NCI-H1417 (cell line): ENCODE measurements at places on chromosomes 16 and 17.

DNA sequence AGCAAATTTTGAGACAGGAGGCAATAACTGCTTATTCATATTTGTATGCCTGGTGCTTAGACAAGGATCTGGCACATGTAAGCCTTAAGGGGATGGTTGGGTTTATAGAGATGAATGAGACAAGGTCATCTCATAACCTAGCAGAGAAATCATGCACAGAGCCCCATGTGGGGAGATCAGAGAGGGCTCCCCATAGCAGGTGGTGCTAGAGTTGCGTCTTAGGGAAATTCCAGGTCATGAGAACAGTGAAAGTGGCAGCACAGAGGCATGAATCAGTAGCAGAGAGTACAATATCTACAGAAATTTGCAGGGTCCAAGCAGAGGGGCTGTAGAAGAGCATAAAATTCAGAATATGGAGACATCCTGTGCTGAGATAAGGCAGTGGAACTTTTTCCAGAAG, 57.3 kb downstream of the SLC6A2 start:
- DNase-seq, result no peak

- no peak for DNase-seq
These were observed 7.6 kb upstream of the BAIAP3 start for GRCh38 chr16:1325673-1326371.

DNA sequence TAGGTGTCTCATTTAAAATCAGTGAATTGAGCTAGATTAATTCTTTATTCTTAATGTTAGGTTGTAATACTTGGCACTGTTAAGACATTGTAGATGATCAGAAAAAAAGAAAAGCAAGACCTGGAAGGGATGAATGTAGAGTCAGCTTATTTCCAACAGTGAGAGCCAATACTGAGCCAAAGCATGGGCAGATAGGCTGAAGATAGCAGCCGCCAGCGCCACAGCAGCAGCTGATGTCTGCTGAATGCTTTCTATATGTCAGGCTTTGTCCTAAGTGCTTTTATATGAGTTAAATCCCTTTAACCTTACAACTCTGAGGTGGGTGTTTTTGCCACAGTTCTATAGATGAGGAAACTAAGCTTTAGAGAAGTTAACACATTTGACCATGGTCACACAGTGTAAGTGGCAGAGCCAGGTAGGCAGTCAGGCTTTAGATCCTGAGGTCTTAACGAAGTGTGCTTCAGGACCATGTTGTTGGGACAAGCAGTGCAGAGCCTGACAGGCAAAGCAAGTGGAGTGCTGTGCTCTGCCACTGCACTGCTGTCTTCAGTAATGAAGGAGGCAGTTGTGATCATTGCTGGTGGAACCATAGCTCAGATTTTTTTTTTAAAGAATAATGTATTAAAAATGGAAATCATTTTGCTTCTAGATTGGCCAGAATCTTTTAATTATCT, 25.9 kb downstream of the TNRC6A start:
- DNase-seq, result no peak

DNA sequence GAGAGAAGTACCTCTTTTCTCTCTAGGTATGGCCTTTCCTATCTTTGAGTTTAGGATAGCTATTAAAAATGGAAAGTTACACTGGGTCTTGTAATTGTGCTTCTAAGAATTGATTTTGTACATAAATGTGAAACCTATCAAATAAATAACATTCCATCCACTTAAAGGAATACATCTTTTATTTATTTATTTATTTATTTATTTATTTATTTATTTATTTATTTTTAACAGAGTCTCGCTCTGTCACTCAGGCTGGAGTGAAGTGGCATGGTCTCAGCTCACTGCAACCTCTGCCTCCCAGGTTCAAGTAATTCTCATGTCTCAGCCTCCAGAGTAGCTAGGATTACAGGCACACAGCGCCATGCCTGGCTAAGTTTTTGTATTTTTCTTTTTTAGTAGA, 1114.0 kb upstream of the EEF2KMT start:
- DNase-seq, result no peak

DNA sequence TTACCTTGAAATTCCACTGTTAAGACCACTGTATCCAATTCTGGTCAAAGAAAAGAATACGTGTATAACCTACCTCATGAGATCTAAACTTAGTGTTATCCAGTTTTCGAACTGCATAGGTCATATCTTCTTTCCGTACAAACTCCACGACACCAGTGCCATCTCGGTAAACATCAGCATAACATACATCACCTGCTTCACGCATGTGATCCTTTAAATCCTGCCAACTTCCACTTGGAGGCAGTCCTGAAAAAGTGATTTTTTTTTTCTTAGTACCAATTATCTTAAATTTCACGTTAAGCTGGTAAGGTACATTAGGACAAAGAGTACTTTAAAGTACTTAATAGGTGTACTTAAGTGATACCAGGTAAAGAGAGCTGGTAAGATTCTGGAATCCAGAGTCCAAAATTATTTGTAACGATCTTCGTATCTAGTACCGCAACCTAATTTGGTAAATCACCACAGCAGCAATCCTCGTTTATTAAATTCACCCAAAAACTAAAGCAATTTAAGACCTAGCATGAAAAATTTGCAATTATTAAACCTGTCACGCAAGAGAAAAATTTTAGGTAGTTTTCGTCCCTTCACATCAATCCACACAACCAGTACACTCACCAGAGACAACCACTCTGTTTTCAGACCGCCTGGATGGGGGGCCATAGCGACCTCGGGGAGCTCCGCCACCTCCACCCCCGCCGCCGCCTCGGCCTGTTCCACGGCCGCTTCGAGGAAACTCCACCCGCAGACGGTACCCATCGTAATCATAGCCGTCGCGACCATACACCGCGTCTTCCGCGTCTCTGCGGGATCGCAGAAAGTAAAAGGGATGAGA, 1.1 kb downstream of the SRSF1 start:
- no peak for DNase-seq

DNA sequence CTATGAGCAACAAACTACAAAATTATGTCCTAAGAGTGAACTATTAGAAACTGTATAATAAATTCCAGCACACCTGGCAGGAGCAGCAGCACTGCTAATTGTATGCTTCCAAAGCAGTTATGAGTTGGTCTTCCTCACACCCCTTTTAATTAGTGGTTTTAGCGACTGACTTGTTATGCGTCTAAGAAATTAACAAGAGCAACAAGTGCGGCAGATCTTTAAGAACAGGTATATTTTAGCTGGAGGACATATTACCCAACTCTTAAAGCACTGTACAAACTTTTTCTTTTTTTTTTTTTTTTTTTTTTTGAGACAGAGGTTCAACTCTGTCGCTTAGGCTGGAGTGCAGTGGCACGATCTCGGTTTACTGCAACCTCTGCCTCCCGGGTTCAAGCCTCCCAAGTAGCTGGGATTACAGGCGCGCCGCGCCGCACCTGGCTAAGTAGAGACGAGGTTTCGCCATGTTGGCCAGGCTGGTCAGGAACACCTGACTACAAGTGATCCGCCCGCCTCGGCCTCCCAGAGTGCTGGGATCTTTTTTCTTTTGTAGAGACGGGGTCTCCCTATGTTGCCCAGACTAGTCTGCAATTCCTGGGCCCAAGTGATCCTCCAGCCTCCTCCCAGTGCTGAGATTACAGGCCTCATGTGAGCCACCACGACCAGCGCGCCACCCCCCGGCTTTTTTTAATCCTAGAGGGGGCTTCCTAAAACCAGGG, 1.6 kb upstream of the FBXL20 start:
- DNase-seq, result no peak

DNA sequence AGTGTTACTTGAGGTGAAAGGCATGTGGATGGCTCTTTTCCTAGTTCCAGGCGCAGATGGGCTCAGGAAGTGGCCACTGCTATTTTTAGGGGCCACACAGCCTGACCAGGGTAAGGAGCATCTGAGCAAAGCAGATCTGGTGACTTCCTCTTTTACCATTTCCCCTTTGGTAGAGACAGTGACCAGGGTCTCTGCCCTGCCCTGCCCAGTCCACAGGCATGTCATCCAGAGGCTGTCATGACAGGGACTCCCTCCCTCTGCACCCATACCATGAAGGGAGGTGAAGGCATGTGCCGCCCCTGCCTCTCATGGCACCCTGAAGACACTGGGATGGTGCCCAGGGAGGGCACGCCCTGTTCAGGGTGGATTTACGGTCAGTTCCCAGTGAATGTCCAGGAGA, 2.2 kb downstream of the PLA2G15 start:
- DNase-seq, result no peak

GRCh38 chr16:26295625-26296304, 604.0 kb downstream of the HS3ST4 start:
- DNase-seq, result no peak

DNA sequence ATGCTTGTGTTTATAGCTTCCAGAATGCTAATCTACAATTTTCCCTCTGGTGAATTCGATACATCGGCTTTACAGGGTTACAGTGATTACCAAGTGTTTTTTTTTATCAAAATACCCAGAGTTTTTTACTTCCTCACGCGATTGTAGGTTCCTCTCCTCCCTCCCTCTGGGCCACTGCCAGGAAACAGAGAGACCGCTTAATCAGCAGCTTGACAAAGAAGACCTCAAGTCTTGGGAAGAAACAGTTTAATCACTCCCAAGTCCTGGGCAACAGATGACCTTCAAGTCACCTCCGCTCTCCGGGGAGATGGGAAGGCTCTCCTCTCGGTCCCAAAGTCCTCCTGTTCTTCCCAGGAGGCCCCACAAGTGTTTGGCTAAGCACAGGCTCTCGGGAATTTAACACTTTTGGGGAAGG, 23.5 kb downstream of the SMTNL2 start:
- DNase-seq, result no peak

DNA sequence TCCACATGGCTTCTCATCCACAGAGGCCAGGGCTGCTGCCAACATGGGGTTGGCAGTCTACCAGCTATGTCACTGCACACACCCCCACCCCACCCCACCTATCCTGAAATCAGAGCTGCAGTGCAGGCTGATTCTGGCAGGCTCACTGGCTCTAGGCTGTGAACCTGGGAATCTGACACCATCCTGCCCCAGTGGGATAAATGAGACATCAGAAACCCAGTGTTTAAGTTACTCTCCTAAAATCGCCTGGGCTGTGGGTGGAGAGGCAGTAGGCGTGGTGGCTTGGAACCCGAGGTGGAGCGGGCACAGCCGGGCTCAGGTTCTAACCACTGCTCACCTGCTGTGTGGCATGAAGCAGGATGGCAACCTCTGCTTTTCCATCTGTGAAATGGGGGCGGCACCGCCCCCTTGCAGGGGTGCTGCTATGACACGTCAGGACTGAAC, 5.6 kb downstream of the SLC38A8 start:
- DNase-seq, result no peak

- DNase-seq, result no peak
These were observed 18.9 kb downstream of the ADGRG1 start for GRCh38 chr16:57647136-57647875.

- DNase-seq, result no peak
These were observed 91.6 kb upstream of the DNAH9 start for GRCh38 chr17:11506635-11507034.

DNA sequence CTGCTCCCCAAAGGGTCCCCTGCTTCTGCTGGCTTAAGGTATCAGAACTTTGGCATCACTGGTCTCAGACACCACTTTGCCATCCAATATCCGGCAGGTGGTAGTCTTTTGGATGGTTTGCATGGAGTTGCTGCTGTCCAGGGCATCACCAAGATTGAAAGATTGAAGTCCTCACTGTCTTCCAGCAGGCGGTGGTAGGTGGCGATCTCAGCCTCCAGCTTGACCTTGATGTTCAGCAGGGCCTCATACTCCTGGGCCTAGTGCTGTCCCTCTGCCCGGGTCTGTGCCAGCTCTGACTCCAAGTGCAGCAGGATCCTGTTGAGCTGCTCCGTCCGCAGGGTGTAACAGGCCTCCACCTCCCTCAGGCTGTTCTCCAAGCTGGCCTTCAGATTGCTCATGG, 43.0 kb upstream of the TMEM97 start:
- DNase-seq, result no peak

DNA sequence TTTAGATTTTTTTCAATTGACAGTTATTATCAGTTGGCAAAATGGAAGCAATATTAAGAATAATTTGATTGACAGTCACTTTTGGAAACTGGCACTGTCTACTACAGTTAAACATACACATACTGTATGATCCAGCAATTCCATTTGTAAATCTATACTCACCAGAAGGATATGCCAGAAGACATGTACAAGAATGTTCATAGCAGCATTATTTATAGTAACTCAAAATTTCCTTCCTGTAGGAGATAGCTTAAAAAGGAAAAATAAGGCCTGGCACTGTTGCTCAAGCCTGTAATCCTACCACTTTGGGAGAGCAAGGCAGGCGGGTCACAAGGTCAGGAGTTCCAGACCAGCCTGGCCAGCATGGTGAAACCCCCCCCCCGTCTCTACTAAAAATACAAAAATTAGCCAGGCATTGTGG, 89.3 kb downstream of the VMP1 start:
- no peak for DNase-seq

DNA sequence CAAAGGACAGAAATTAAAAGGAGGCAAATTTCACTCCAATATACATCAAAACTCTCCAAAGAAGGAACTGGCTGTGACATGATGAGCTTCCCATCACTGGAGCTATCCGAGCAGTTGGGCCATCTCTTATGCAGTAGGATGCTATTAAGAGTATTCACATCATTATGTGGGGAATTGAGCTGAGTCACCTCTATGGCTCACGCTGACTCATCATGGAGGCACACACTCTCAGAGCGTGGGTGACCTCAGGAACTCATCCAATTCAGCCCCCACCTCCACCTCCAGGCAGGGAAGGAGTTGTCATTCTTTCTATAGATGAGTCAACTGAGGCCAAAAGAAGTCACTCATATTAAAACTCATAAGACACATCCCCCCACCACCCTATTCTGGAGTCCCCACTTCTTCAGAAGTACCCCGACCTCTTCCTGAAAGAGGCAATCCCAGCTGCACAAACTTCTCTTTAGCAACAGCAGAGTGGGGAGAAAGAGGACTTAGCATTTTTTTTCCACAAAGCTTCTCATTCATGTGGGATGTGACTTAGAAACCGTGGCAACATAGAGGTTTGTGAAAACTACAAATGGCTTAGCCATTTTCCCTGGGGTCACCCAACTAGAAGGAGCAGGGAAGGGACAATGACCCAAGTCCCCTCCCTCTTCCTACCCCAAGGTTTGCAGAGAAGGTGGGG, 32.5 kb downstream of the ABCC12 start:
- no peak for DNase-seq

DNA sequence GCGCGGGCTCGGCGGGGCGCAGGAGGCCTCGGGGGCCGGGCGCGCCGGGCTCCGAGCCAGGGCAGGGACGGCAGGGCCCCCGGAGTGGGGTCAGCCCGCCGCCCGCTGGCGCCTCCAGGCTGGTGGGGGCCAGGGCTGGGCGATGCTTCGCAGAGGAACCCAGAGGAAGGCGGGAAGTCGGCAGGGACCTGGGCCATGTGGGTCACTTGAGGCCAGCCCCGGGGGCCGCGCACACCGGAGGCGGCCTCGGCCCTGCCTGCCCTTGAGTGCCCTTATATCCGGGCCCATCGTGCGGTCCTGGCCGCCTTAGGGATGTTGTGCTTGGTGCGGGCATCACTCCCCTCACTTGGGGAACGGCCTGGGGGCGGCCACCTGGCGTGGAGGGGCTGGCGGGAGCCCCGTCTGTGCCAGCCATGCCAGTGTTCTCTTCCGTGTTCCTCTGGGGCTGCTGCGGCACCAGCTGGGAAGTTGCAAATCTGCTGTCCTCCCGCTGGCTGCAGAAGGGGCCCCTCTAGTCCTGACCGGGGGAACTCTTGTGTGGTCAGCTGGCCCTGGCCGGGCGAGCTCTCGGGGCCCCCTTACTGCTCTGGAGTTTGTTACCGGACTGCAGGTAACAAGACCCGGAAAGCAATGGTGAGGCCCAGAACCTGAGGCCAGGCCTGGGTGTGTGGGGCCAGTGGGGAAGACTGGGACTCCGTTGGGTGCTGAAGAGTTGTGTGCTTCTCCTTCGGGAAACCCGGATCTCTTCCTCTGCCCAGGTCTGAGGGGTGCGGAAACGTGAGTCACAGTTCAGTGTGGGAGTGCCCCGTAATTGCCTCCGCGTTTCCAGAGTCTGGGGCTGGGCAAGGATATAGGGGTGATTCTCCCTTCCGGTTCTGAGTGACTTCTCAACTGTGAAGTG, 849 bp downstream of the CAPN15 start:
- DNase-seq, result peak; percentile 38
